ENCODE measurements at places on chromosomes 11 and 22.
A peak's percentile ranks its signal among the peaks of the same experiment; 100 is the strongest.

DNA sequence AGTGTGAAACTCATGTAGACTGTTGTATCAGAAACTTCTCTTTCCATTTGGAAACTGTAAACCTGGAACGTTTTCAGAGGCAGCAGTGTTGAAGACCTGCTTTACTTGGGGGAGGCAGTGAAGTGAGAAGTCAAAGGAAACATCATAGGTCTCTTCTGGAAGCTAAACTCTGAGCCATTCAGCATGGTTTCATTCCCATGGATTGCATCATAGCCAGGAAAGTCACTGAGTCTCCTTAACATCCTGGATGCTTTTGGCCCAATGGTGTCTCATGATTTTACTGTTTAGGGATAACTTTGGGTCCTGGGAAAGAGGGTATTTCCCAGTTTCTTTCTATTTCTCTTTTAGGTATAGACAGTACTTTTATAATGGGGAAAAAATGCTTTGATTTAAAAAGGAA is 153.2 kb upstream of the E2F8 start:
- DNase-seq: peak; percentile 68

- DNase-seq: no peak
These were observed 96.0 kb downstream of the ETS1 start for GRCh38 chr11:128491195-128491936.

DNA sequence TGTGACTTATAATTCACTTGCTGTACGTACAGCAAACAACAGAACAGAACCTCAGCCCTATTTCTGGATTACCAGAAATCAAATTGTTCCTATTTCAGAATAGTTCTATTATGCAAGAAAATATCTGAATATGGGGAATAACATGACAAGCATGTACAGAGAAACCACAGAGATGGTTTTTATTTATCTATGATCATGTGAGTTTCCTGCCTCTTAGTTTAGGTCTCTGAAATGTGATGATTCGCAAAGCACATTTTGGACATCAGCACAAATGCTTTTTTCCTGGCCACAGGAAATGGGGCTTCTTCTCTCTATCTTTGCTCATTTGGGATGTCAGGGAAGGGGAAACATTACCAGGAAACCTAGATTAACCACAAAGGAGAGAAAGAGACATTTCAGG is 266.7 kb upstream of the CTSC start:
- DNase-seq: peak; percentile 82

- peak; percentile 81 for DNase-seq
These were observed 80.5 kb upstream of the GDPD4 start for GRCh38 chr11:77381729-77382665.

DNA sequence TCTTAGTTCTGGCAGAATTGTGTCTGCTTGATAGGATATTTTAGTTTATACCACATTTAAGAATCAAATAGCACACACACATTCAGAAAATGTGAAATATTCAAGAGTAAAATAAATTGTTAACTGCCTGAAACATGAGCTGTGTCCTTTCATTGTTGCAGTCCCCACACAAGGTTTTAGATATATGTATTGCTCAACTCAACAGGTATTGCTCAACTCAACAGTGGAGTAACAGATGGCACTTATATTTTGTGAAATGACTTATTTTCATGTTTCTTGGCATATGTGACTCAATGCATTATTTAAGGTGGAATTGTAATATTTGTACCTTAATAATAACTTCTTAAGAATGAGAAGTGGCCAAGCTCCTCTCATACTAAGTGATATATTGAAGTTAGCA is 760.3 kb downstream of the CNTN5 start:
- no peak for DNase-seq

DNA sequence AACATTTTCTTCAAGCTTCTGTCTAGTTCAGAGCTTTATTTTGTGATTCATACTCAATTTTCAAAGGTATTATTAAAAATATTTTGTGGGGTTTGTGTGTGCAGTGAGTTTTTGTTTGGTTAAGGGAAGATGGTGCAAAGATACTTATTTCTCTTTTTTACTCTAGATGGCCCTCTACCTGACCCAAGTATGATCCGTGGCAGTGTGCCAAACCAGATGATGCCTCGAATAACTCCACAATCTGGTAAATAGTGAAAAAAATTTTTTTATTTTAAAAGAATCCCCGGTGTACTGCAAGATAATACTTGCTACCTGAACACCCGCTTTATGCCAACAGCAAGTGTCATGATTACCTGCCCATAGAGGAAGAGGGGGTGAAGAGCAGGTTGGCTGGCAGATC is 54.2 kb downstream of the EP300 start:
- peak; percentile 1 for DNase-seq

DNA sequence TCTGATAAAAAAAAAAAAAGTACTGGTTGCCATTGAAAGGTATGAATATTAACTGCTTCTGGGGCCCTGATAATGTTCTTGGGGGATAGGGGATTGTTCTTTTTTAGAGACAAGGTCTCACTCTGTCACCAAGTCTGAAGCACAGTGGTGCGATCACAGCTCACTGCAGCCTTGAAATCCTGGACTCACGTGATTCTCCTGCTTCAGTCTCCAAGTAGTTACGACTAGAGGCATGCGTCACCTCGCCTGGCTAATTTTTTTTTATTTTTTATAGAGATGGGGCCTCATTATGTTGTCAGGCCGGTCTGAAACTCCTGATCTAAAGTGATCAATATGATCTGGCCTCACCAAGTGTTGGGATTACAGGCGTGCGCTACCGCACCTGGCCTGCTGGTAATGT is 63.5 kb downstream of the FCHSD2 start:
- no peak for DNase-seq

GRCh38 chr11:64690235-64690634 is 32.8 kb downstream of the NRXN2 start:
- no peak for DNase-seq

DNA sequence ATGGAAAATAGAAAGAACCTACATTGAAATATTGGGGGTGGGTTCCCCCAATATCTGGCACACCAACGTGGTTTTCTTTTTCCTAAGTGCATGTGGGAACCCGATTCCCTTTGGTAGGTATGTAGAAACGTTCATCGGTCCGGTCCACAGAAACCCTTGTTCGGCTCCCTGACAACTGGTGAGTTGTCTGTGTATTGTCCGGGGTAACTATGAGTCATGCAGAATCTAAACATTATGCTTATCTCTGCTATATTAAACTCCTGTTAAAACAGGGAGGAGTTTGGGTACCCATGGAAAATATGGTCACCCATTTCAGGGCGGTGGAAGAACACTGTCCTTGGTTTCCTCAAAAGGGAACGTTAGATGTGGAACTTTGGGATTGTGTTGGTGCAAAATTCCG is 25.1 kb upstream of the ALDH3B2 start:
- no peak for DNase-seq

DNA sequence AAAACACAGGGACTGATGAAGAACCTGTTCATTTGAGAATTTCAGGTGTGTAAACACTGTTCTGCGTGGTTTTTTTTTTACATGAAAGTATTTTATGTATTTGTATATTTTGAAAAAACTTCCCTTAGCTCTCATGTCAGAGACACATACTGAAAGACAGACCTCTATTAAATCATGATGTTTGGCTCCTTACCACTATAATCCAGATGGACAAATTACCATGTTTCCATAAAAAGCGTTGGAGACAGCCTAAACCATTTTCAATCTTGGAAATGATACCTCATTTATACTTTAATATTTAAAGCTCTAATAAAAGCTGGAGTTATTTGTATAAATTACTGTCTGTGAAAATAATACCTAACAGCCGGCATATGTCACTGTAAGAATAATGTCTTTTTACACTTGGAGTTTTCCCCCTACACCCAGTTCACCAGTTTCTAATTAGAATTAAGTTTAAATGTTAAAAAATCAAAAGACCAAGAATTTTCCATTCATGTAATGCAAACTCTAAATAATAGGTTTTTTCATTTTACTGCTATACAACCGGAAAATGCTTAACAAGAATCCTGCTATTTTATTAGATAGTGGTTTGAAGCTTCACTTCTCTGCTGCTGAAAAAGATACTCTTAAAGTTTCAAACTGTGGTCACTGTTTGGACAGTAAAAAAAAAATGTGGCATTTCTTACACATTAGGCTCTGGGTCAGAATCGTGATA is 30.8 kb downstream of the APLP2 start:
- no peak for DNase-seq

DNA sequence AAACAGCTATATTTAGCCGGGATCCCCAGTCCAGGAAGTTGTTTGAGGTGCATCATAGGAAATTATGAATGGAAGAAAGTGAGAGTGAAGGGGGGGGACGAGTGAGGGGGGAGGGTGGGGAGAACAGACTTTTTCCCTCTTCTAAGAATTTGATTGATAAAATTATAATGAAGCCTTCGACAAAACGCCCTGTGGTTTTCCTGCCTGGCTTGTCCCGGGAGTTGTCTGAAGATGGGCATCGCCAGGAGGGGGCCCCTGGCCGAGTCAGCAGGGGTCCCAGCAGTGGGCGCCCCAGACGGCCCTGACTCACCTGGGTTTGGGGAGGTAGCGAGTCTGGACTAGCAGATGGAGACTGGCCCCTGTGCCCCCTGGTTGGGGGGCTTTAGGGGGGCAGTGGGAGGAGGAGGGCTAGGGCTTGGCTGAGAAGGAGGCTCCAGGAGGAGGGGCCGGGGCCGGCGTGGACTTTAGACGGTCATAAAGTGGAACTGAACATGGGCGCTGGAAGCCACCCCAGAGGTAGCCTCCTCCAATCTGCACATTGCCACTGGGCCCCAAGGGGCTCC is 336 bp upstream of the LIF start:
- DNase-seq: peak; percentile 63

- peak; percentile 70 for DNase-seq
These were observed at the start of gene ALDH3B1 for GRCh38 chr11:68010090-68011041. ALDH3B1 (plus strand) TSS chr11:68010327; CDS start chr11:68015298, 4,971 bp downstream.

DNA sequence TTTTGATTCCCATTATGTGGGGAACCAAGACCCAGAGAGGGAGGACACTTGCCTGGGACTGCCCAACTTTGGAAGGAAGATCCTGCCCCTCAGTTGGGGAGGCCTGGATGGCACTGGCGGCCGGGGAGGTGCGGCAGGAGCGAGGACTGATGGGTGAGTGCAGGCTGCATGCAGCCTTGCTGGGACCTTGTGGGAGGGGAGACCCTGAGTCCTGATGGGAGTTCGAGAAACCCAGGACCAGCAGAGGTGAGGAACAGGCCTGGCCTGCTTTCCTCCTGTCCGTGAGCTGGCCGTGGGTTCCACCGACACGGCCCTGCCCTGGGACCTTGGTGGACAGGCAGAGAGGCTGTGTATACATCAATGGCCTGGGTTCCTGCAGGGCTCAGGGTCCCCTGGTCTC is 19.3 kb upstream of the SMIM38 start:
- DNase-seq: no peak

GRCh38 chr11:78465169-78465942 is 47.7 kb upstream of the GAB2 start:
- DNase-seq: no peak

DNA sequence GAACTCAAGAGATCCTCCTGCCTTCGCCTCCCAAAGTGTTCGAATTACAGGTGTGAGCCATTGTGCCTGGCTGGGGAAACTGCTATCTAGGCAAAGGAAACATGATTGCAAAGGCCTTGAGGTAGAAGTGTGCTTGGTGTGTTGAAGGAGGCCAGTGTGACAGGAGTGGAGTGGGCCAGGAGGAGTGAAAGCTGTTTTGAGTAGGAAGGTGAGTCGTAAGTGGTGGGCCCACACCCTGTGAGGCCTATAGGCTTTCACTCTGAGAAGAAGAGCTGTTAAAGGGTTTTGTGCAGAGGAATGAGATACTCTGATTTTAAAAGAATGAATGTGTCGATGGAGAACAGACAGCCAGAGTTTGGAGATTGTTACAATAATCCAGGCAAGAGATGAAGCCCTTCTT is 43.4 kb downstream of the WEE1 start:
- peak; percentile 35 for DNase-seq

- DNase-seq: no peak
These were observed 19.5 kb downstream of the AMPD3 start for GRCh38 chr11:10474551-10474950.

- DNase-seq: no peak
These were observed 2.1 kb downstream of the TP53AIP1 start for GRCh38 chr11:128940603-128941002.

GRCh38 chr11:30314625-30315024 is 8.3 kb upstream of the ARL14EP start:
- peak; percentile 28 for DNase-seq

DNA sequence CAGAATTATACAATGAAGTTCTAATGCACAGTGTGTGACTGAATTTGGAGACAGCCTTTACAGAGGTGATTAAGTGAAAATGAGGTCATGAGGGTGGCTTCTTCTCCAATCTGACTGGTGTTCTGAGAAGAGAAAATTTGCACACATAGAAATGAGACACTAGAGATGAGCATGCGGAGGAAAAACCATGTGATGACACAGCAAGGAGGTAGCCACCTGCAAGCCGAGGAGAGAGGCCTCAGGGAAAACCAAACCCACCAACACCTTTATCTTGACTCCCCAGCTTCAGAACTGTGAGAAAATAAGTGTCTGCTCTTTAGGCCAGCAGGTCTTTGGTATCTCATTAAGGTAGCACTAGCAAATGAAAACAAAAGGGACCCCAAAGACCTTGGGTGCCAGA is 93.2 kb downstream of the GGTLC2 start:
- no peak for DNase-seq

DNA sequence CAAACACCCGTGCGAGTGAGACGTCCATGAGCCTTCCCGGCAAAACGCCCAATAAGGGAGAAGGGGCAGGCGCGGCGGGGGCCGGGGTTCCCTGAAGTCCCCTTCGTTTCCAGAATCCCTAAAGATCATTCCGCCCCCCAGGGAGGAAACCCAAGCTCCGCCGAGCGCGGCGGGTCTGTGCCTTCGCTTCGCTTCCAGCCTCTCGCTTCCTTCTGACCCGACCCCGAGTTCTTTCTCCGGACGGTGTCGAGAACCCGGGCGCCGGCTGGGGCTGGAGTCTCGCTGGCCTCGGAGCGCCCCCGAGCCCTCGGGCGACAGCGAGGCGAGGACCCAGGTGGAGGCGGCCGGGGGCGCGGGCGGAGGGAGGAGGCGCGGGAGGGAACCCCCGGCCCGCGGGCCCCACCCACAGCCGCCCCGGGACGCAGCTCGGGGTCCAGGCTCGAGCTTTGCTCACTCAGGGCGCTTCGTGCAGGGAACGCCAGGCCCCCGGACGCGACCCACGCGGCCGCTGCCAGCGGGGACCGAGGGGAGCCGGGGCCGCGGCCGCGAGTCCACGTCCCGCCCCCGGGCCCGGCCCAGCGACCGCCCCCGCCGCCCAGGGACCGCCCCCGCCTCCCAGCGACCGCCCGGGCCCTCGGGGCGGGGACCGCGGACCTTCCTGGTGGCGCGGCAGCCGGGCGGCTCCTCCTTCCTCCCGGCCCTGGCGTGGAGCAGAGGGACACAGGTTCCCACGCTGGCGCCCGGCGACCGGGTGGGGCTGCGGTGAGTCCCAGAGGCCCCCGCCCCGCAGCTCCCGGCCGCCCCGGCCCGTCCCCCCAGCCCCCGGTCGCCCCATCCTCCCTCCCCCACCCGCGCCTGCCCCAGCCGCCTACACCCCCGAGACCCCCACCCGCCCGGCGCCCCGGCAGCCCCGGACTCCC is at the start of gene PGGHG:
Gene PGGHG (plus strand): TSS at position 649 of the 920 bp plus-strand sequence. CDS start 691 bp downstream, outside the sequence.
- peak; percentile 35 for DNase-seq

DNA sequence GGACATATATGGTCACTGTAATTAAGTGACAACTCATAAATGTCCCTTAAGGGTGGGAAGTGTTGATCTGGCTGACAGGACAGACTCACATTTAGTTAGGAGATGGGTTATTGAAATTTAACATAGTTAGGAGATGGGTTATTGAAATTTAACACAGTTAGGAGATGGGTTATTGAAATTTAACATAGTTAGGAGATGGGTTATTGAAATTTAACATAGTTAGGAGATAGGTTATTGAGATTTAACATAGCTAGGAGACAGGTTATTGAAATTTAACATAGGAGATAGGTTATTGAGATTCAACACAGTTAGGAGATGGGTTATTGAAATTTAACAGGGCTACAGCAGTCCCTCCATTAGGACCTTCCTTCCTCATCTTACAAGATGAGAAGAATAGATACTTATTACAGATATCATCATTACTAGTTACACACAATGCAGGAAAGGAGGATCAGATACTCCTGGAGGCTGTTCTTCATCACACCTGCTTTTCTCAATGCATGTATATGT is 98.5 kb downstream of the MTNR1B start:
- DNase-seq: no peak

Measured in fibroblast of skin of abdomen (primary cell).